ENCODE measurements at places on chromosomes 13 and 19. TPM values are rescaled to one million over a fixed set of nuclear protein-coding genes. Genes with fewer than 3 reads are reported as not detected.

TPRX1 gene
- total RNA-seq: not detected

GRCh38 chr13:112657850-112658445 is 31.9 kb upstream of the ATP11A start:
- peaks cover 6% of the 10 kb centered on the region for H3K4me1 ChIP-seq
- H3K27me3 ChIP-seq: no peaks in the 10 kb centered on the region
- no peaks in the 10 kb centered on the region for H3K36me3 ChIP-seq

DNA sequence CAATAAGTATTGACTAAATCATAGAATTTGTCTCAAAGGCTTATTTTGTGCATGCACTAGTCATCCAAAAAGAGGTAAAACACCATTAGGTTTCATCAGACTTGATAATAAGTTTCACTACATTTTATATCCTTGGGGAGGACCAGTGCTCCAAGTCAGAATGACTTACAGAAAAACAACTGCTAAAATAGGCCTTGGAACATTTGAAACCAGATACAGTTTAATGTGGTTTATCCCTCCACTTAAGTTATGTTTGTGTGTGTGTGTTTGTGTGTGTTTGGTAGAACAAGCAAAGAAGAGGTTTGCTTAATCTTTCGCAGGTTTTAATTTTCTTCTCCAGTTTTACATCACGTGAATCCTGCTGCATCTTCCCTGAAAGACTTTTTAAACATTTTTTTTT is 570.9 kb downstream of the PCDH9 start:
- DNase-seq: no peak
- no peaks in the 10 kb centered on the region for H3K27me3 ChIP-seq
- H3K27ac ChIP-seq: no peak overlapping the region
- H3K4me3 ChIP-seq: no peak overlapping the region
- H3K4me1 ChIP-seq: no peaks in the 10 kb centered on the region

FCAR gene
- total RNA-seq: 1.8 TPM

DNA sequence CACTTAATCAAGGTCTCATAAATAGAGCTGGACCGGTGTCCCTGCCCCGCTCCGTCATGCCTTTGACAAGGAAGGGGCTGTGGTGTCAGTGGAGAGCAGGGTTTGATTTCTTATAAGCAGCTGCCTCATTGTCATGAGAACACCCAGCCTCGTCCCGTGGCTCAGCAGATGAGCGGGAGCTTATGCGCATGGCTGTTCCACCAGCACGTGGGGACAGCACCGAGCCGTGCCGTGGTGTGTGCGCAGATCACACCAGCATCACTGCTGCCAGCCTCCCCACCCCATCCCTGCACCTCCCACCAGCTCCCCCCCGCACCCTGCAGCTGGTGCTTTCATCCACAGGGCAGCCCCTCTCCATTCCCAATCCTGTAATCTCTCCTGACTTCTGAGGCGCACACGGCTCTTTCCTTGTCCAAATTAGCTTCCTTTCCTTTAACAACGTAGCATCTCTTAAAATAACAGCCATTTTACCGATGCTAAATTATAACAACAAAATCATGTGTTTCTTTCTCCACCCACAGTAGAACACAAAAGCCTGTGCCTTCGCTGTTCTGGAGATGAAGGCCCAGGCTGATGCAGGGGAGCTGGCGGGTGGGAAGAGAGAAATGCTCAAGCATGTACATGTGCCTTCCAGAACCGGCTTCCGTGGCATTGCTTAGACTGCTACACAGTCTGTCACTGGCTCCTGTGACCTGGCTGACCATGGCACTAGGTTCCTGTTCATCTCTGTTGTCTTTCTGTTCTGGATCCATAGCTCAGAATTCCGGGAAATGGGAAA is 96.8 kb downstream of the RAB20 start:
- no peak overlapping the region for H3K27ac ChIP-seq
- no peak for DNase-seq
- no peaks in the 10 kb centered on the region for H3K4me1 ChIP-seq
- H3K4me3 ChIP-seq: no peak overlapping the region

- no peak for DNase-seq
- H3K4me3 ChIP-seq: no peak overlapping the region
- no peaks in the 10 kb centered on the region for H3K27me3 ChIP-seq
- no peaks in the 10 kb centered on the region for H3K36me3 ChIP-seq
These were observed 338.2 kb downstream of the UQCRFS1 start for GRCh38 chr19:28874742-28875141.

DNA sequence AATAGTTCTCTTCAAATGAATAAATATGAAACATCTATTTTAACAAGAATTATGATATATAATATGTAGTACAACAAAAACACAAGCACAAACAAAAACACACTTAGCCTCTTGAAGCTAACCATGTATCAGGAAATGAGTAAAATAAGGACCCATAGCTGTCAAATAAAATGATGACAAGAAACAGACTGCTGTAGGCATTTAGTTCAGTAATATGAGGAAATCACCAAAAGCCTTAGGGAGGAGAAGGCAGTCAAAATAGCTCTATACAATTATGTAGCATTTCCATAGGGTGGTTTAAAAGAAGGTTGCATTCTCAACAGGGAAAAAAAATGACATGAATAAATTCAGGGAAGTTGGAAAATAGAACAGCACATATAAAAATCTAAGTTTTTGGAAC is 163.4 kb downstream of the PCDH20 start:
- no peaks in the 10 kb centered on the region for H3K36me3 ChIP-seq
- no peaks in the 10 kb centered on the region for H3K27me3 ChIP-seq
- H3K27ac ChIP-seq: no peak overlapping the region
- no peak overlapping the region for H3K4me3 ChIP-seq
- peak; percentile 72 for DNase-seq

DNA sequence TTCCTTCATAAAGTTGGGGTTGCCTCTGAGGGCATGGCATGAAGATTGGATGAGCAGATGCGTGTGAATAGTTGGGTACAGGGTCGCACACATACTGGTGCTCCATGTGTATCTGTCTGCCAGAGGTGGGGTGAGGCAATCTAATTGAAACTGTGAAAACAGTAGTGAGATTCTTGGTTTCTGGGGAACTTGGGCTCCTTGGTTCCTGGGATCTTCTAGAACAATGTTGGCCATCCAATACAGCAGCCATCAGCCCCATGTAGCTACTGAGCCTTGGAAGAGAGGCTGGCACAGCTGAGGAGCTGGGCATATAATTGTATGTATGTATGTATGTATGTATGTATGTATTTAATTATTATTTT is 616 bp downstream of the FCHO1 start:
- H3K4me3 ChIP-seq: no peak overlapping the region
- H3K27me3 ChIP-seq: no peaks in the 10 kb centered on the region

- H3K4me3 ChIP-seq: no peak overlapping the region
- no peaks in the 10 kb centered on the region for H3K4me1 ChIP-seq
- no peaks in the 10 kb centered on the region for H3K36me3 ChIP-seq
- H3K27ac ChIP-seq: no peak overlapping the region
These were observed 71.2 kb downstream of the MYO16 start for GRCh38 chr13:108700422-108701170.

DNA sequence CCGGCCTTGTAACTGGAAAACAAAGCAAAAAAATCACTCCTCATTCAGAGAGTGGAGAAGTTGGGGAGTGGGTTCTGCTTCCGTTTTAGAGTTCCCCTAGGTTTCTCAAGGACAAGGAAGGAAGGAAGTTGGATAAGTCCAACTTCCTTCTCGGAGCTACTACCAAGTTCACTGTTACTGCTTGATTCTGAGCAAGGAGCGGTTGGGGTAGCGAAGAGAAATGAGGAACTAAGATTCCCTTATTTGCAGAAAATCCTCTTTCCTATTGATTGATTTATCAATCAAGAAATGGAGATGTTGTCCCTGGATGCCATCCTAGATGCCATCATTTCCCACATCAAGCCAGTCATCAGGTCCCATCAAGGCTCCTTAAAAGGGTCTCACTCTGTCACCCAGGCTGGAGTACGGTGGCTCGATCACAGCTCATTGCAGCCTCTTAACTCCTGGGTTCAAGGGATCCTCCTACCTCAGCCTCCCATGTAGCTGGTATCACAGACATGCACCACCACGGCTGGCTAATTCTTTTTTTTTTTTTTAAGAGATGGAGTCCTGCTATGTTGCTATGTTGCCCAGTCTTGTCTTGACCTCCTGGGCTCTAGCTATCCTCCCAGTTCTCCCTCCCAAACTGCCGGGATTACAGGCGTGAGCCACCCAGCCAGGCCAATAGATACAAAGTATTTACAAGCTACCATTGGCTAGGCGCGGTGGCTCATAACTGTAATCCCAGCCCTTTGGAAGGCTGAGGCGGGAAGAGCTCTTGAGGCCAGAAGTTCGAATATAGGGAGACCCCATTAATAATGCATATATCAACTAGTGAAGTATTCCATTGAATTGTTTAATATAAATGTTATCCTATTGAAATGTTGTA is 809 bp upstream of the B9D2 start:
- peaks cover 10% of the 10 kb centered on the region for H3K4me1 ChIP-seq
- H3K4me3 ChIP-seq: peak overlapping the region; percentile 85
- H3K27ac ChIP-seq: peak overlapping the region; percentile 98

TEX101 gene
- total RNA-seq: not detected

DNA sequence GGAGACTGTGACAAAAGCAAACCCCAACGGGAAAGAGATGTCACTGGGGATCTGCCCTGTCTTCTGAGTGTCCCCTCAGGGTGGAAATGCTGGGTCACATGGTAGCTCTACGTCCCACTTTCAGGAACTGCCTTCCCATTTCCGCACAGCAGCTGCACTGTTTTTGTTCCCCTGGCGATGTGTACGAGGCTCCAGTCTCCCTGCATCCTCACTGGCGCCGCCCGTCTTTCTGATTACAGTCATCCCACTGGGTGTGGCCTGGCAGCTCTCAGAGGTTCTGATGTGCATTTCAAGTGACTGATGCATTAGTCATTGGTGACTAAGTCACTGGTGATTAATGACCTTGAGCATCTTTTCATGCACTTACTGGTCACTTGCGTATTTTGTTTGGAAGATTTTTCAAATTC is 21.2 kb downstream of the PCID2 start:
- H3K4me1 ChIP-seq: no peaks in the 10 kb centered on the region
- H3K36me3 ChIP-seq: peaks cover 20% of the 10 kb centered on the region
- H3K27ac ChIP-seq: no peak overlapping the region
- no peaks in the 10 kb centered on the region for H3K27me3 ChIP-seq

FFAR1 gene
- total RNA-seq: not detected

PABPC3 gene
- 0.22 TPM for total RNA-seq

LEUTX gene
- total RNA-seq: not detected

TEKTIP1 gene
- 9.2 TPM for total RNA-seq

DNA sequence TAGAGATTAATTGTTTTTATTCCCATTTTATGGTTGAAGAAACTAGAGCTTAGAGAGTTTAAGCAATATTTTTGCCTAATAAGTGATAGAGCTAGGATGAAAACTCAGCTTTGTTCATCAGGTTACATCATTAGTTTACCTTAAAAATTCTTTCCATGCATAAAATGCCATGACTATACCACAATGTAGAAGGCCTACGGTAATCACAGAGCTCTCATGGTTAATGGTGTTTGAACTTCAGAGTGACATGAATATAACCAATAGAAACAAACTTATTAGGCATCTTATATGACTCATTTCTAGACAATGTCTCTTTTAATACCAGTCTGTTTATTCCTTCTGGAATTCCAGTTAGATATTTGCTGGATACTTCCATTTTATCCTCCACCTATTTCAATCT is 78.5 kb downstream of the FGF9 start:
- DNase-seq: no peak
- H3K27me3 ChIP-seq: no peaks in the 10 kb centered on the region
- no peaks in the 10 kb centered on the region for H3K36me3 ChIP-seq
- no peak overlapping the region for H3K4me3 ChIP-seq
- no peak overlapping the region for H3K27ac ChIP-seq
- H3K4me1 ChIP-seq: no peaks in the 10 kb centered on the region

GRCh38 chr19:32273483-32273882 is 71.9 kb upstream of the ZNF507 start:
- DNase-seq: no peak
- H3K4me3 ChIP-seq: no peak overlapping the region
- no peaks in the 10 kb centered on the region for H3K4me1 ChIP-seq
- no peaks in the 10 kb centered on the region for H3K36me3 ChIP-seq
- H3K27me3 ChIP-seq: no peaks in the 10 kb centered on the region
- no peak overlapping the region for H3K27ac ChIP-seq

- no peak for DNase-seq
- H3K4me1 ChIP-seq: no peaks in the 10 kb centered on the region
- no peak overlapping the region for H3K27ac ChIP-seq
- no peaks in the 10 kb centered on the region for H3K36me3 ChIP-seq
- no peaks in the 10 kb centered on the region for H3K27me3 ChIP-seq
These were observed 47.0 kb upstream of the GSX1 start for GRCh38 chr13:27745301-27745700.

CNFN gene
- total RNA-seq: 2.2 TPM

DNA sequence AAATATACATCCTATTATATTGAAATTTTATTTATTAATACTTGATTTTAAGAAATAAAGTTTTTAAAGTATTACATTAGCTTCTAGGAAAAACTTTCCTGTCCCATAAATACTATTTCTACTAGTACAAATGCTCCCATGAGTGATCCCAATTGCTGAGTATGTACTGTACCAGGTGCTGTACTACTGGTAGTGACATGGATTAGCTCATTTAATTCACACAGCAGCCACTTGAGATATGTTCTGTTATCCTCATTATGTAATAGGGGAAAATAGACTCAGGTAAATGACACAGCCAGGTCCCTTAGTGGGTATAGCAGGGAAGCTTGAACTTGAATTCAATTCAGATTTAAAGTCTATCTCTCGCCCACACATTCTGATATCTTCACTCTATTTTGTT is 363.1 kb downstream of the FGF14 start:
- DNase-seq: no peak
- H3K36me3 ChIP-seq: no peaks in the 10 kb centered on the region
- no peaks in the 10 kb centered on the region for H3K4me1 ChIP-seq
- no peaks in the 10 kb centered on the region for H3K27me3 ChIP-seq
- H3K27ac ChIP-seq: no peak overlapping the region
- H3K4me3 ChIP-seq: no peak overlapping the region

DNA sequence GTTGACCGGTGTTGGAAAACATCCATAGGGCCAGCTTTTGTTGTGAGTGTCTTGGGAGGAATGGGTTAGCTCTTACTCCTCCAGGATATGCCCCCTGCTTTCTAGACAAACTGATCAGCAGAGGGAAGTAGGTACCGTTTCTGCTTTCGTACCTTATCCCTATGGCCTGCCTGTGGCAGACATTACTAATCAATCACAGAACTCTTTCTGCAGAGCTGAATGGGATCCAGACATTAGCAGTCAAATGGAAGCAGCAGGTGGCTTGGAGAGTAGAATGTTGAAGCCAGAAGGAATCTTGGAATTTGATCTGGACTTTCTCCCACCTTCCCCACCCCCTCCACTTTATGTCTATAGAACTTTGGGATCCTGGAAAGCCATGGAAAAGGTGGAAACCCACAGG is 17.1 kb downstream of the NWD1 start:
- no peaks in the 10 kb centered on the region for H3K27me3 ChIP-seq
- H3K4me3 ChIP-seq: no peak overlapping the region
- no peaks in the 10 kb centered on the region for H3K4me1 ChIP-seq
- H3K36me3 ChIP-seq: no peaks in the 10 kb centered on the region

OR7D2 gene
- total RNA-seq: not detected

SHISA7 gene
- not detected for total RNA-seq

- H3K36me3 ChIP-seq: no peaks in the 10 kb centered on the region
- H3K4me1 ChIP-seq: no peaks in the 10 kb centered on the region
- H3K27me3 ChIP-seq: no peaks in the 10 kb centered on the region
These were observed 588.5 kb downstream of the GPC5 start for GRCh38 chr13:91986761-91987483.

GRCh38 chr19:40360708-40361241 is 12.3 kb downstream of the PLD3 start:
- no peaks in the 10 kb centered on the region for H3K4me1 ChIP-seq
- H3K27ac ChIP-seq: no peak overlapping the region
- H3K36me3 ChIP-seq: no peaks in the 10 kb centered on the region
- H3K27me3 ChIP-seq: no peaks in the 10 kb centered on the region
- no peak for DNase-seq

Measured in kidney (tissue), 22 donors.